ENCODE measurements at places on chromosomes 2 and 18. TPM values are rescaled to one million over a fixed set of nuclear protein-coding genes. Genes with fewer than 3 reads are reported as not detected.

The RIT2 gene
- total RNA-seq, result not detected

The FIGN gene
- 2.2 TPM for total RNA-seq

The TRABD2A gene
- 0.26 TPM for total RNA-seq

The SYT4 gene
- total RNA-seq, result not detected

The IL1B gene
- total RNA-seq, result not detected

The RAMP1 gene
- total RNA-seq, result 6.8 TPM

The PROM2 gene
- 0.32 TPM for total RNA-seq

The TEX44 gene
- total RNA-seq, result not detected

The CRYGD gene
- not detected for total RNA-seq

The POTEJ gene
- total RNA-seq, result not detected

The CABLES1 gene
- total RNA-seq, result 21.2 TPM

The MEX3C gene
- total RNA-seq, result 40.0 TPM

The SCG2 gene
- 6.8 TPM for total RNA-seq

The RMND5A gene
- 16.9 TPM for total RNA-seq

The SP140L gene
- 18.9 TPM for total RNA-seq

The SPATS2L gene
- 70.8 TPM for total RNA-seq
